ENCODE measurements at places on chromosomes 5 and 9.

DNA sequence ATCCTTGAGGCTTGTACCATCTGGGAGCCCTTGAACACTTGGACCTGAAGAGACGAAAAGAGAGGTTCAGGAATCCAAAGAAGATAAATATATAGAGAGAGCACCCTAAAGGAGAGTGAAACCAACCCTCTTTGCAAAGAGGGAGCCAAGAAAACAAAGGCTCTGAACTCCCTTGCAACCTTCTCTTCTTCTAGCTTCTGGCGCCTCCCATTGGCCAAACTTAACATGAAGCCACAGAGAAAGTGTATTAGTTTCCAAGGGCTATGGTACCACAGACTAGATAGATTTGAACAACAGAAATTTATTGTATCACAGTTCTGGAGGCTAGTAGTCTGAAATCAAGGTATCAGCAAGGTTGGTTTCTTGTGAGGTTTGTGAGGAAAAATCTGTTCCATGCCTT, 175.1 kb downstream of the HCN1 start:
- no peaks in the 10 kb centered on the region for H3K4me1 ChIP-seq
- no peaks in the 10 kb centered on the region for H3K27me3 ChIP-seq
- peaks cover 2% of the 10 kb centered on the region for H3K36me3 ChIP-seq
- H3K27ac ChIP-seq = no peak overlapping the region
- H3K4me3 ChIP-seq = no peak overlapping the region

GRCh38 chr5:7644723-7645122, 206.2 kb downstream of the CFAP90 start:
- no peak overlapping the region for H3K27ac ChIP-seq
- no peaks in the 10 kb centered on the region for H3K36me3 ChIP-seq

DNA sequence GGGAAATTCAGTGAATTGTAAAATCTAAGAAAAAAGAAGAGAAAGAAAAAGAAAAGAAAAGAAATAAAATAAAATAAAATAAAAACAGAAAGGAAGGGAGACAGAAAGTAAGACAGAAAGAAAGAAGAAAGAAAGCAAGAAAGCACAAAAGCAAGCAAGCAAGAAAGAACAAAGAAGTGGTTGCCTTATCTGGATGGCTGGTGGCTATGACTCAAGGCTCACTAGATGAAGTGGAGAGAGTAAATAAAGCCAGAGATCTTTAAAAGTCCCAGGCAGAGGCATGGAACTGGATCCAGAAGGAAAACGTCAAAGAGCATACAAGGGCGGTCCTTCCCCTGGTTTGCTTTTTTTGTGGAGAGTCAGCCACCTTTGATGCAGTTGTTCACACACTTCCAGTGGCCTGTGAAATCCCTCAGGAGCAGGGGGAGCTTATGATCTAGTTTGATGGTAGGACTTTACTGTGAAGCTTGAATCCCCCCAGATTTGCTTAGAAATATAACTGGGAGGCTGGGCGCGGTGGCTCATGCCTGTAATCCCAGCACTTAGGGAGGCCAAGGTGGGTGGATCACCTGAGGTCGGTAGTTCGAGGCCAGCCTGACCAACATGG, 176.7 kb upstream of the HMHB1 start:
- no peaks in the 10 kb centered on the region for H3K27me3 ChIP-seq
- H3K4me1 ChIP-seq = peaks cover 2% of the 10 kb centered on the region
- H3K36me3 ChIP-seq = no peaks in the 10 kb centered on the region
- H3K4me3 ChIP-seq = no peak overlapping the region
- no peak overlapping the region for H3K27ac ChIP-seq
- no peak for DNase-seq

GRCh38 chr5:157447201-157447637, 12.8 kb upstream of the NIPAL4 start:
- DNase-seq = no peak
- no peak overlapping the region for H3K4me3 ChIP-seq
- H3K4me1 ChIP-seq = peaks cover 5% of the 10 kb centered on the region
- H3K27me3 ChIP-seq = no peaks in the 10 kb centered on the region
